ENCODE measurements at places on chromosomes 5 and 9. TPM values are rescaled to one million over a fixed set of nuclear protein-coding genes. Genes with fewer than 3 reads are reported as not detected.

Gene NPR2
- total RNA-seq, result 10.8 TPM

DNA sequence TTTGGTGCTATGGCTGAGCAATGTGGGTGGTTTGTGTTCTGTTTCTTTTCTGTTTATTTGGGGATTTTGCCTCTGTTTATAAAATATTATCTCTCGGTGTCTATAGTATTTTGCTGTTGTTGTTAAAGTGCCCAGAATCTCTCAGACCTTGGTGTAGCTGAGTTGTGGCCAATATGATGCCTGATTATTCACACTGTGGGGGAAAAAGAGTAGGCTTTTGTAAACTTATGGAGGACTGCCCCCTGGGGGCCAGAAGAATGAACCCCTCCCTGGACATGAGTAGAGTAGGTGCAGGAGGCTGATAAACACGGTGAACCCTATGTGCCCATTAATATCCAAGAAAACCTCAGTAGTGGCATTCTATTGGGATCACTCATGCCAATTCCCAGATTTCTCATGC is 49.0 kb upstream of the DPYSL3 start:
- DNase-seq, result peak; percentile 90

- DNase-seq, result no peak
These were observed 142.4 kb downstream of the ST8SIA4 start for GRCh38 chr5:100760688-100761087.

DNA sequence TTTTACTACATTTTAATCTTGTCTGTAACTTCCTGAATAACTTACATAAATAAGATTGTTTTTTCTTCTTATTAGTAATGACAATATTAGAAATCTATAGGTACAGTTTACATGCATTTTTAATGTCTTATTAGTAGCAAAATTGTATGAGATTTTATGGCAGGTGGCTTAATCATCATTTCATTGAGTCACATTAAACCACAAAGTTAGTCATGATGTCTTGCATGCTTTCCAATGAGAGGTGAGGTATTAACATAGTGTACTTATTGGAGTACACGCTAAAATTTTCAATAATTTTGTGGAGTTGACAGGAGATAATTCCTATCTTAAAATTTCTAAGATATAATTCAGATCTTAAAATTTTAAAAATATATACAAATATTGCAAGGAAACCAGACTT is 989.6 kb upstream of the ARRDC3 start:
- no peak for DNase-seq

DNA sequence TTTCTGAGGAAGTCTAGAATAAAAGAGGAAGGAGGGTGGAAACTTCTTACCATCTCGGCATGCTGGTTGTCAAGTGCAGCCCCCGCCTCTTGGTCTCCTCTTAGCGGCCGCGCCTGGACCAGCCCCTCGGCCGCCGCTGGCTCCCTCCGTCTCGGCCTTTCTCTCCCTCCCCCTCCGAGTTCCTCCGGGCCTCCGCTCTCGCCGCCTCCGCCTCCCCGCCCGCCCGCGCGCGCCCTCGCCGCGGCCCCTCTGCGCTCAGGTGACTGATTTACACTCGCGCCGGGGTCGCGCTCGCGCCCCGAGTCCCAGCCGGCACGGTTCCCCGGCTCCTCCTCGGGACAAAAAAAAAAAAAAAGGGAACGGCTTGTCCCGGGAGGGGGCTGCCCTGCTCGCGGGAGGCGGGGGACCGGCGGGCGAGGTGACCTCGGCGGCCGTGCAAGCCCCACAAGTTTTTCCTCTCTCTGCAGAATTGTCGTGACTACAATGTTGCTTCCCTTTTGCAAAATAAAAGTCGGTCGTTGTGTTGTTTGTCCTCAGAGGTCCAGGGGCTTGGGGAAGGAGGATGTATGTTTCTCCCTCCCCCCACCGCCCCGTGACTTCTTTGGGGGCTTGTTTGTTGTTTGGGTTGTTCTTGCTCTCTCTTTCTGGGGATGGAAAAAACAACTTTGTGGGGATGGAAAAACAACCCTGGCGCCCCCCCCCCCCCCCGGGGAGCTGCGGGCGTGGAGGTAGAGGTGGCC is at the start of gene BNC2:
Gene BNC2, minus strand, starts transcription at position 75 of the 740 bp plus-strand sequence. Its CDS starts 22 bp downstream, at position 53.
- DNase-seq, result peak; percentile 64

DNA sequence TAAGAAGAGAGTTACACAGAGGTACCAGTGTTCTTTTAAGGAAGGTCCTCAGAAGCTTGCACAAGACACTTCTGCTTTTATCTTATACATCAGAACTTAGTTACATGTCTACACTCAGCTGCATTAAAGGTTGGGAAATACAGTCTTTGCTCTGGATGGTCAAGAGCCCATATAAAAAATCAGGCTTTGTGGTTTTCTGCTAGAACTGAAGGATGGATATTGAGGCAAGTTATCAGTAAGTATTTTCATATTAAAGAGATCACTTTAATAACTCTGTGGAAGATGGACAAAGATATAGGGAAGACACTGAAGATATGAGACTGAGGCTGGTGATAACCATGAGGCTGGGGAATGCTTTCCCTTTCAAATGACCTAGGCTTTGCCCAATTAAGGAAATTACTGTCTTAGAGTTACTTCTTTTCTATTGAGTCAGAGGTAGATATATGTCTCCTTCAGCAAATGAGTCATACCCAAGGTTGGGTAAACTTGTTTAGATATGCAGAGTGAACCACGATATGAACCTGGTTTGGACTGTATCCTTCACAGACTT is 87.0 kb upstream of the TNC start:
- DNase-seq, result no peak

Gene HACD4
- 0.51 TPM for total RNA-seq

Gene MELK
- 12.9 TPM for total RNA-seq

DNA sequence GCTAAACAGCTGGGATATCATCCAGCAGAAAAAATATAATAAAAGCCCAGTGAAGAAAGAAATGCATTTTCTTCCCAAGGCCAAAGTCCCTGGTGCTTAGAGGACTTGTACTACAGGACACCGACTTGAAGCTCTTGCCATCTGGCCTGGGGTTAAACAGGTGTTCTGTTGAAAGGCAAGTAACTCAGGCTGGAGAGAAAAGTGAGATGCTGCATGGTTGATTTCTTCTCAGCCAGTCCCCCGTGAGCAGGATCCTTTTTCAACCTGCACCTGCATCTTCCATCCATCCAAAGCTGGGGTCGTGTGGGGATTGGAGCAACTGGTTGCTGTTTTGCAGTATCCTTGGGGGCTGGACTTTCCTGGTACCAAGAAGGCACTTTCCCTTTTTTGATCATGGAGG is 146.1 kb upstream of the RPS23 start:
- no peak for DNase-seq

- DNase-seq, result no peak
These were observed 9.4 kb downstream of the PHAX start for GRCh38 chr5:126610160-126610559.

DNA sequence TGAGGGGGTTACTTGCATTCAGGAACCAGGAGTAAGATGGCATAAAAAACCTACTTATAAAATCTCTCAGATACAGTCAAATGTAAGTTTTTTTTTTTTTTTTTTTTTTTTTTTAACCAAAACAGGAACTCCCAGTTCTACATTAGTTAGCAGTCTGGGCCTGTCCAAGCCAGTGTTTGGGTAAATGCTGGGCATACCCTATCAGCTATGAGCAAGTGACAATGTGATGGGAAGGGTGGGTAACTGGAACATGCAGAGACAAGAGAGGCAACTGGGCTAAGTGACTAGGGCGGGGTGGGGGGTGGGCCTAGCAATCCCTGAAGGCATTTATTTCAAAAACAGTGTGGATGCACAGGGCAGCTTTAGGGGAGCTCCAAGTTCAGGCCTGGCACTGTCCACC is 2.3 kb downstream of the NMRK1 start:
- no peak for DNase-seq

Gene SLC34A3
- not detected for total RNA-seq

DNA sequence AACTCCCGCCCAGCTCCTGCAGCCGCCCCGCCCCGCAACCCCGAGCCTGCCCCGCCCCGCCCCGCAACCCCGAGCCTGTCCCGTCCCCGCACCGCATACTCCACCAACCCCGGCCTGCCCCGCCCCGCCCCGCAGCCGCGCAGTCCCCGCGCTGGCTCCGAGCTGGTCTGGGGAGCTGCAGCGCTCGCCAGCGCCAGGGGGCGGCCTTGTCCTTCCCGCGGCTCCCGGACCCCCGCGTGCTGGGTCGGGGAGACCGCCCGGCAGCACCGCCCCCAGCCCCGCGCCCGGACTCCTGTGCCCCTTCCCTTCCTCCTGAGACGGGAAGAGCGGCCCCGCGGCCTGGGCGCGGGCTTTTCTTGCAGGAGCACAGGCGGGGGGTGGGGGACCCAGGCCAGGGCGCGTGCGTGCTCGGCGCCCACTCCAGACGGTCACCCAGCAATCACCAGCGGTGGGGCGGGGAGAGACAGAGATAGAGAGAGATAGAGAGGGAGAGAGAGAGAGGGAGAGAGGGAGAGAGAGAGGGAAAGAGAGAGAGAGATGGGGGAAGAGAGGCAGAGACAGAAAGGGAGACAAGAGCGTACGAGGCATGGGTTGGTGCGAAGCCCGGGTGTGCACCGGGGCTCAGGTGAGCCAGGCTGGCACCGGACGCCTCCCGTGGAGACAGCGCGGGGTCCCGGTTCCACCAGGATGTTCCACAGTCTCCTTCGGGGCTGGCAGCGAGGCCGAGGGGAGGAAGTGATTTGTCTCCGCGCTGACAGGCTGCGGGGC is 14.7 kb upstream of the TMEM250 start:
- peak; percentile 54 for DNase-seq

Gene SLCO6A1
- total RNA-seq, result not detected

DNA sequence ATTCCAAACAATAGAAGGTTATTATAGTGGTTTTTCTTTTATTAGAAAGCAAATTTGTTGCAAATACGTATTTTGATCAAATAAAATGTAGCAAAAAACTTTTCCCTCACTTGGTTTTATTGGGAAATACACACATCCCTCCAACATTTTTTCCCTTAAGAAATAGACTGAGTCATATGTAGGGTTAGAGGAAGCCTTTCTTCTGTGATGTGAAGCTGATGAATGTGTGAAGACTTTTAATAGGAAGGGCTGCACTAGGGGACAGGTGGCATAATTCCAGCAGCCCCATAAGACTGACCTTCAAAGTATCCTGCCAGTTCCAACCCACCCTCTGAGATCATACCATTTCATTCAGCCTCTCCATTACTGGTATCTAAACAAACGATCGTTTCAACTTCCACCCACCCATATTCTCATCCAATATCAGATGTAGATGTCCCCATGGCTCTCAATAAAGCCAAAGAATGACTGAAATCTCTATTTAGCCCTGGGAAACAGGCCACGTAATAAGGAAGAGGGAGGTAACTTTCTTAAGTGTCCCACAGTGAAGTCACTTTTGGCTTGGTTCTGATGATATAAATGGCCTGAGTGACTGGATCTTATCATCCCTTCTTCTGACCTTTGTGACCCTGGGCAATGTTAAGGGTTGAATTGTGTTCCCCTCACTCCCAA is 64.7 kb upstream of the LPAR1 start:
- DNase-seq, result no peak

All from dermis blood vessel endothelial cell (primary cell).